ENCODE measurements at places on chromosomes 3 and 15. TPM values are rescaled to one million over a fixed set of nuclear protein-coding genes. Genes with fewer than 3 reads are reported as not detected.

GRCh38 chr3:114974387-114974786, 172.7 kb downstream of the ZBTB20 start:
- no peak overlapping the region for H3K27ac ChIP-seq
- no peaks in the 10 kb centered on the region for H3K36me3 ChIP-seq

GRCh38 chr3:194450341-194450740, 36.5 kb downstream of the ATP13A3 start:
- DNase-seq: no peak
- no peak overlapping the region for H3K27ac ChIP-seq
- peaks cover 52% of the 10 kb centered on the region for H3K36me3 ChIP-seq
- no peak overlapping the region for H3K4me3 ChIP-seq
- no peaks in the 10 kb centered on the region for H3K27me3 ChIP-seq
- no peaks in the 10 kb centered on the region for H3K4me1 ChIP-seq

DNA sequence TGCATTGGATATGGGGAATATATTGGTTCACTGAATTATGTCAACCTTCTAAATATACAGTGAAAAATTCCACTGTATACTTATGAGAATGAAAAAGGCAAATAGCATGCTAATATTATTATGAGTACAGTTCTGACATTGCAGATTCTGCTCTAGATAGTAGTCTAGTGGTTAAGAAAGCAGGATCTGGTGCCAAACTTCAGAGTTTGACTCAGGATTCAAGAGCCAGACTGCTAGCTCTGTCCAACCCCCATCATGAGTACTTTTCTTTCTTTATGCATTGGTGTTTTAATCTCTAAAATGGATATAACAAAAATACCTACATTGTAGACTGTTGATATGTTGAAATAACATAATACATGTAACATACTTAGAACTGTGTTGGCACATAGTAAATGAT, 57.3 kb upstream of the PLSCR4 start:
- no peak overlapping the region for H3K27ac ChIP-seq
- H3K36me3 ChIP-seq: no peaks in the 10 kb centered on the region
- no peaks in the 10 kb centered on the region for H3K4me1 ChIP-seq
- H3K4me3 ChIP-seq: no peak overlapping the region

GRCh38 chr3:146375219-146375618, 94.1 kb downstream of the PLSCR2 start:
- no peaks in the 10 kb centered on the region for H3K27me3 ChIP-seq
- no peak for DNase-seq
- no peaks in the 10 kb centered on the region for H3K4me1 ChIP-seq
- H3K27ac ChIP-seq: no peak overlapping the region
- H3K4me3 ChIP-seq: no peak overlapping the region
- no peaks in the 10 kb centered on the region for H3K36me3 ChIP-seq

Gene SLC9C1
- total RNA-seq: not detected
